ENCODE measurements at places on chromosomes 1 and 21.

GRCh38 chr1:199551967-199552565, 475.4 kb upstream of the NR5A2 start:
- DNase-seq = peak; percentile 53

- DNase-seq = no peak
These were observed 15.4 kb downstream of the GJA4 start for GRCh38 chr1:34808051-34808810.

DNA sequence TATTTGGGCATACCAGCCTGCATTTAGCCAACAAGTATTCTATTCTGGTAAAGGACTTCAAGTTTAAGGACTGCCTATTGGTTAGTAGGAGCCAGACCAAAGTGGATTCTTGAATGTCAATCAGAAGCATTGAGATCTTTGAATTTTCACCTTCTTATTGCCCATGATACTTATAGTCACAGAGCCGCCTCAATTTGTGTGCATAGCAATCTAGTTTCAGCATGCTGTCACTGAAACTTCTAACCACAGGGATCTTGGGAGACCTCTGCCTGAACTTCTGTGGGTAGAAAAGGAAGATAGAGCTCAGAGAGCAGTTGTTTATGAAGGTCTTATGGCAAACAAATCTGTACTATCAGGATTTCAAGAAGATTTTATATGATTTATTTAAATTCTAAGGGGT, 501.4 kb upstream of the USP24 start:
- no peak for DNase-seq

DNA sequence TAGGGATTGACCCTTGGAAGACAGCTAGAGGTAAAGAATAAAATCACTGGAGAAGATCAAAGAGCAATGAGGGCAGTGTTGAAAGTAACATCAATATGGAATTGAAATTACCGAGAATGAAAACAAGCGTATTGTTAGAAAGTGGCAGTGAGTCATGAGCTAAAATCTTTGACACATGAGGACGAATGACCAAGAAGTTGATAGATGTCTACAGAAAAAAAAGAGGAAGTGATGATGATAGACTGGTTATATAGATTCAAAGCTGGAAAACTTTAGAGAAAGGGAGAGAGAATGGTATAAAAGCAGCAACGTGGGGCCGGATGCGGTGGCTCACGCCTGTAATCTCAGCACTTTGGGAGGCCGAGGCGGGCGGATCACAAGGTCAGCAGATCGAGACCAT, 12.5 kb upstream of the DNM3 start:
- DNase-seq = no peak

DNA sequence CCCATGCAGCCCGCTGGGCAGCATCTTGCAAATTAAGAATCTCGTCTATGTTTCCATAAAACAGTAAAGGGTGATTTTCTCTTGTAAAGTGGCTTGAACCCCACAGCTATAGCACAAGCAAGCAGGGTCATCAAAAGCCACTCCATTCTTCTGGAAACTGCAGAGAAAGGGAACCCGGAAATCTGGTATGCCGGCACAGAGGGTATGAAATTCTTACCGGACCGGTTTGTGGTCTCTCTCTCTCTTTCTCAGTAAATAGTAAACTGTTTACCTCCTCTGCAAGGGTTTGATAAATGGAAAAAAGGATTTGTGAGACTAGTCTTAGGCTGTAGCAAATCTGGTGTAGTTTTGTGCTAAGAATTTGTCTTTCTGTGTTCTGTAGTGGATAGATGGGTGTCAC, 2.7 kb upstream of the ADSS2 start:
- DNase-seq = no peak

DNA sequence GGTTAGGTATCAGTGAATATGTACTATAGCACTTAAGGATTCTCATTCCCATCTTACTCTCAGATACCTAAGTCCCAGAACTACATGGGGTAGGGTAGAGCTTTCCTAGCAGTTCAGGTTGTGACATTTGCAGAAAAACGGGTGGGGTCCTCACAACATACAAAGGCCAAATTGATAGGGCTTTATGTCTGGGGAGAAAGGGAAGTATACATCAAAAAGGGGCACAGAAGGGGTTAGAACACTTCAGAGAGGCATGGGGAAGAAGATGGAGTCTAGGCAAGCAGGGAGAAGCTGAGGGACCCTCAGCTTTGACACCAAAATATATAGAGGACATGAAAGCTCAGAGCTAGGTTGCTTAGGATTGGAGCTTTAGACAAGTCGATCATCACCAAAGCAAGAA, 3.6 kb downstream of the UROD start:
- no peak for DNase-seq

DNA sequence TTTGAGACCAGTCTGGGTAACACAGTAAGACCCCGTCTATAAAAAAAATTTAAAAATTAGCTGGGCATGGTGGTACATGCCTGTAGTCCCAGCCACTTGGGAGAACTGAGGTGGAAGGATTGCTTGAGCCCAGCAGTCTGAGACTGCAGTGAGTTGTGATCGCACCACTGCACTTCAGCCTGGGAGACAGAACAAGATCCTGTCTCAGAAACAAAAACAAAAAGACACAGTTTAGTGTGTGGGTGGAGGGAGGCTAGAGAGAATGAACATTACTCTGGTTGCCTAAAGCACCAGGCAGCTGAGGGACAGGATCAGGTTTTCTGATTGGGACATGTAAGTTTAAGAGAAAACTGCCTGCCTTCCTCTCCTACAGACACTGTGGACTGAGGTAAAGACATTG, 42.3 kb downstream of the VAMP4 start:
- no peak for DNase-seq

GRCh38 chr21:45874716-45875415, 106.7 kb upstream of the COL6A1 start:
- peak; percentile 18 for DNase-seq

- DNase-seq = peak; percentile 97
These were observed 73.3 kb upstream of the PAXBP1 start for GRCh38 chr21:32844653-32845436.

DNA sequence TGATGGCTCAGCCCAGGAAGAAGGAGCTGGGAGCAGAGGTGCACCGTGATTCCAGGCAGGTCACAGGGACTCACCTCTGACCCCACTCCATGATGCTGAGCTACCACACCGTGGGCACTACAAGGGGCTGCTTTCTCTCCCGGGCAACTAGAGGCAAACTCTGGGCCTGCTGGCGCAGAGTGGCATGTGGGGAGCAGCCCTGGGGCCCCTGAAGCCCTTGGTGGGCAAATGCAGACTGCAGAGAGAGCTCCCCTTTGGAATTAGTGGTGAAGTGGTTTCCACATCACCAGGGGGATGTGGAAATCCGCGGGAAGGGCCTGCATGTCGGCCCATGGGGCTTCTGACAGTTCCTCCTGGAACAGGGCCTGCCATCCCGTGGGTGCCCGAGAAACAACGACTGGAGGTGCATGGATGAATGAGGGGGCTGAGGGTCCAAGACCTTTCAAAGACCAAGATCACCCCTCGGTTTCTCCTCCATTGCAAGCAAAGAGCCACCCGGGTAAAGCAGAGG, 11.8 kb upstream of the MMEL1 start:
- DNase-seq = no peak

DNA sequence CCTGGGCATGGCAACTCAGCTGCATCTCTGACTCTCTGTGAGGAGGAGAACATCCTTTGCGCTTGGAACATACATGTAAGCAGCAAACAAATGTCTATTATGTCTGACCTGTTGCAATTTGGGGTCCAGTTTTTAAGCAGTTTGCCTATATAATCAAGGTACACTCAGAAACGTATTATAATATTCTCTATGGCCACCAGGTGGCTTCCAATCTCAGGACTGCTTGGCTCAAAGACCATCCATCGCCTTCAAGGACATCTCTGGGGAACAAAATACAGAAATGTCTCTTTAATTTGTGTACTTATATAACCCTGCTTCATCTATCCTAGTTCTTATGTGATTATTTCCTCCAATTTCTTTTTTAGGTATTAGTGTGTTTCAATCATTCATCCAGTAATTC, 227.2 kb downstream of the OLFM3 start:
- peak; percentile 16 for DNase-seq

DNA sequence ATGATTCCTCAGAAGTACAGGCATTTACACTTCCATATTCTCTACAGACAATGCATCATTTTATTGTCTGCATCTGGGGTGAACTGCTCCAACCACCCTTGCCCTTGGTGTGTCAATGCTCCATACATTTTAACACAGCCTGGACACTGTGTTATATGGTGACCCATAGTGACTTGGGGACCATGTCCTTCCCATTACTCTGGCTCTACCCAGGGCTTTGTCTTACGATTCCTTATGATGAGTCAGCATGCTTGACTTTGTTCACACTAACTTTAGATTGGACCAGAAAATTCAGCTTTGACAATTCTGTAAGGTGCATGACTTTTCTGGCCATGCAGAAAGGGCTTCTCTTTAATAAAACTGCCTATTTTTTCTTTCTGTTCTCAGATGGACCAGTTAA, 6.8 kb upstream of the OVAAL start:
- DNase-seq = no peak

DNA sequence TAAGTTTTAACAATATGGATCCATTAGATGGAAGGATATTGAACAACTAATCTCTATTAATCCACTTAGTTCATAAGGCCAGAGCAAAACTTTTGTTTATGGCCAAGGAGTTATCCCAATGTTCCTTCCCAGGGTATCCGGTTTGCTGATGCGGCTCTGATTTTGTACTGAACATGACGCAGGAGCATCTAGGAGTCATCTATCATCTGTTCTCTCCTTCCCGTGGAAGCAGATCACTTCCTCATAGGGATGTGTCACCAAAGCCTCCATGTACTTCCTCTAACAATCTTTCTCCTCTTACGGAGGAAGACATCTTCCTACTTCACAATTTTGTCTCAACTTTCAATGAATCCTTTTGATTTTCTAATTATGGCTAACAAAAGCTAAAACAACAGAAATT, 206.6 kb downstream of the APP start:
- no peak for DNase-seq

- no peak for DNase-seq
These were observed 18.6 kb downstream of the CDC42BPA start for GRCh38 chr1:227299688-227300087.

- no peak for DNase-seq
These were observed 33.4 kb upstream of the OSBPL9 start for GRCh38 chr1:51583532-51583931.

- no peak for DNase-seq
These were observed 29.1 kb downstream of the THRAP3 start for GRCh38 chr1:36253161-36253862.

GRCh38 chr1:147156642-147157041, 15.6 kb downstream of the PRKAB2 start:
- DNase-seq = peak; percentile 0

GRCh38 chr1:100253552-100253951, 3.9 kb upstream of the DBT start:
- DNase-seq = no peak

GRCh38 chr1:8465013-8465412, 147.1 kb downstream of the SLC45A1 start:
- peak; percentile 35 for DNase-seq

DNA sequence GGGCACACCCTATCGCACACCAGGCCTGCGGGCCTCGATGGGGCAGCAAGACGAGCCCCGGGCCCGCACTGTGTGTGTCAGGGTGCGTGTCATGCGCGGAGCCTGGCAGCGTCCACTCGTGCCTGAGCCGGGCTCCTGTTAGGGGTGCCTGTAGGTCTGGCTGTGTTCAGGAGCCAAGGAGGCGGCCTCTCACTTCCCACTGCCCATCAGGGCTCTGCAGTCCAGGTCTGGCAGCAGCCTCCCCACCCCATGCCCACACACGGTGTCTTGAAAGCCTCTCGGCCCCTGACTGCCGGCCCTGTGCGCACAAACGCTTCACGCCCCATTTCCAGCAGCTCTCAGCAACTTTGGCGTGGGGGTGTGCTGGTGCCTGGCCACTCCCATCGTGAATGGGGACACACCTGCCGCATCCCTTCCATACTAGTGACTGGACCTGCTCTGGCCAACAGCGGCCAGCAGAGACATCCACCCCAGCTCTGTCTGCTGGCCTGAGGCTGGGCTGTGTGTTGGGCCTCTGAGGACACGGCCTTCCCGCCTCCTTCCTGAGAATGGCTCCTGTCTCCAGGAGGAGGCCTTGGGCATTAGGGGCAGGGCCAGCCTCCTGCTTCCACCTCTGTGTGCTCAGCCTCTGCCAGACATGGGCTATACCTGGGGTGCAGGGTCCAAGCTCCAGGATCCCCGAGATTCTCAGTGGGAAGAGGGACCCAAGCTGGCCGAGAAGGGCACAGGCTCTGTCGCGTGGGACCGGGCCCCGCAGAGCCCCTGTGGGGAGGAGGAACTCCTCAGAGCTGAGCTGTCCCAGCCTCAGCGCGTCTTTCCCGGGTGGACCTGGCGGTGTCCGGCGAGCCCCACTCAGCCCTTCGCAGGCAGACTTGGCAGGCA, 41.8 kb upstream of the ACTRT2 start:
- DNase-seq = no peak

GRCh38 chr21:33021150-33021549, 4.6 kb upstream of the OLIG2 start:
- DNase-seq = no peak

DNA sequence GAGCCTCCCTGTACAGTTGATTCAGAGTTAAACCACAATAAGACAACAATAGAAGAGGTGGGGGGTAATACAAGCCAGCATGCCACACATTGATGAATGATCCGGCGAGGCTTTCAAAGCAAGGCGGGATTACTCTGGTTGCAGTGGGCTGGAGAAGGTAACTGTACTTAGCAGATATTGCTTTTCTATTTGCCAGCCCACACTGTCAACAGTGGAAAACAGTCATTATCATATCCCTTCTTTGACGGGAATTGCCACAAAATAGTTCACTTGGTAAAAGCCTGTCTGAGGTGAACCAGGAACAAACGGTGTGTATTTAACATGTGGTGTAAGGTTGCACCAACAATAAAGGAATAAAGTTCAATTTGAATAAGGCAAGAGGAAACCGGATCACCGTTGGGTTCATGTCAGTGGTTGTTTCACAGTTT, 5.8 kb upstream of the KCNJ15 start:
- DNase-seq = no peak

DNA sequence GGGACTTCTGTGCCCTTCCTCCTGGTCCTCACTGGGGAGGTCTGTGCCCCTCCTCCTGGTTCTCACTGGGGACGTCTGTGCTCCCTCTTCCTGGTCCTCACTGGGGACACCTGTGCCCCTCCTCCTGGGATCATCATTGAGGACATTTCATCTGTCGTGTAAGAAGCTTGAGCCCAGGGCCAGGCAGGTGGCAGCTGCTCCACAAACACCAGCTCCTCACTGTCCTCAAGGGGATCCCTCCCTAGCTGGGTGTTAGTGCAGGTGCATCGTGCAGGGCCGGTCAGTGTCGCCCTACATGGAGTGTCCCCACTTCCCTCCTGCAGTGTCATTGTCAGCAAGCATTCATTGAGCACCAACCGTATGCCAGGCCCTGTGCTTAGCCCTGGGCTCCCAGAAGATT, 312.7 kb downstream of the PTPRU start:
- DNase-seq = no peak

- DNase-seq = no peak
These were observed 49.1 kb downstream of the CAMTA1 start for GRCh38 chr1:6834366-6834765.

- DNase-seq = no peak
These were observed 6.6 kb downstream of the GLIS1 start for GRCh38 chr1:53732409-53732808.
